CD4-positive, alpha-beta T cell treated with Interleukin-17A for 1 hour (primary cell): ENCODE measurements at places on chromosomes 5 and 9.

GRCh38 chr5:117776977-117777376 lies 1202.4 kb upstream of the SEMA6A start:
- DNase-seq = no peak

- no peak for DNase-seq
Measured at GRCh38 chr5:148972974-148973374, 89.9 kb downstream of the SH3TC2 start.

DNA sequence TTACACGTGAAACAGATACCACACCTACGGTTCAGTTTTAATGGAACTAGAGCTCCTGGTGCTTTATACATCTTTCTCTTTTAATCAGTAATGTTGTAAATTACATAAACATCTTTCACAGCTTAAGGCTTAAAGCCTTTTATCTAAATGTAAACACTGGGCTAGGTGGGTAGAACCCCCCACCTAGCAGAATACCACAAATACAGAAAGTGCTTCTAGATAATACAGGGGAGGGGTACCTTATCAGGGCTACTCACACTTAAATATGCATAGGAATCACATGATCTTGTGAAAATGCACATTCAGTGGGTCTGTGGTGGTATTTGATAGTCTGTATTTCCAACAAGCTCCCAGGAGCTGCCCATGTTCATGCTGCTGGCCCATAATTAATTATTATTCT lies 256.4 kb upstream of the TARS1 start:
- DNase-seq = no peak

DNA sequence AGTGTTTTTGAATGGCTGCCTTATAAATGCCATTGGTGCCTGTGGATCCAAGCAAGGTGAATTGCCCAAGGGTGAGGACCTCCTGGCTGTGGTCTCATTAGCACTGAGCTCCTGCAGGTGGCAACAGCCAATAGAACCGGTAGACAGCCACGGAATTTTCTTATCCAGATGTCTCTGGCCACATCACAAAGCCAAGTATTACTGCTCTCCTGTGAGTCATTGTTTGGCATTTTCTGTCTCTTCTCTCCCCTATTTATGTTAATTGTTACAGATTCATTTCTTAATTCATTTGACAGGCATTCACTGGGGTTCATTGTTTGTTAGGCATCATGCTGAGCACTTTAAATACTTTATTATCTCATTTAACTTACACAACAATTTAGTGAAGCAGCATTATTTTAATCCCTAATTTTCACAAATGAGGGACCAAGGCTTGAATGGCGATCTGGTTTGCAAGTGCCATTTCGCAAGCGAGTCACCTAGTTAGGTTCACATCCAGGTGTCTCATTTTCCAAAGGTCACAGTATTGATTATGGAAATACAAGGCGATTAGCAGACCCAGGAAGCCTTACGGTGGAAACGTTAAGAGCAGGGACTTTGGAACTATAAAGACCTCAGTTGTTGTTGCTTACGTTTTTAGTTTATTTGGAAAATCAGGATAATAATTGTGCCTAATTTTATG lies 58.2 kb upstream of the DPYSL3 start:
- DNase-seq = no peak

DNA sequence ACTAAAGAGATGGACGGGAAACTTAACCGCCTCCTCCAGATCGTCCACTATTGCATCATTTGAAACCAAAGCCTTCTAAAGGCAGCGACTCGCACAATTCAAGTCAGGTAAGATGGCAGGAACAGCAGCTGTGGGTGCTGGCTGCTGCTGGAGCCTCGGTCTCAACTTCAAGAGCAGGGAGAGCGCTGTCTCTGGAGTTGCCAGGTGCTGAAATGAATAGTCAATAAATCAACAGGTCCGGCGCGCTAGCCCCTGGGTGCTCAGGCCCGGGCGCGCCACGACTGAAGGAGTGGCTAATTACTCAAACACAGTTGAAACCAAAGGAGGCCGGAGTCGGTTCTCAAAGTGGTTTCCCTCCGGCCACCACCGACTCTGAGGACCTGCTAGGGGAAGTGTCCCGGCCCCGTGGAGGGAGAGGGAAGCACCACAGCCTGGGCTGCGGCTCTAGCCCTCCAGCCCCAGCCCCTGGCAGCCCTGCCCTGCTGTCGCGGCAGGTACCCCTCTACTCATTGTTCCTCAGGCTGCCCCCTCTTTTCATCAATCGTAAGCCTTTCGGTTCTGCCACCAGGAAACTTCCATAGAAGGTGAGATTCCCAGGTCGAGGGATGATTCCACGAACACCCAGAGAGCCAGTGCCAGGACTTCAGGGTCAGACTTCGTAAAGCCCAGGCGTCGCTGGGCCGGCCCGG lies 804 bp downstream of the TTC39B start:
- peak; percentile 60 for DNase-seq

GRCh38 chr9:123116036-123116435 lies 82.6 kb downstream of the GPR21 start:
- no peak for DNase-seq

DNA sequence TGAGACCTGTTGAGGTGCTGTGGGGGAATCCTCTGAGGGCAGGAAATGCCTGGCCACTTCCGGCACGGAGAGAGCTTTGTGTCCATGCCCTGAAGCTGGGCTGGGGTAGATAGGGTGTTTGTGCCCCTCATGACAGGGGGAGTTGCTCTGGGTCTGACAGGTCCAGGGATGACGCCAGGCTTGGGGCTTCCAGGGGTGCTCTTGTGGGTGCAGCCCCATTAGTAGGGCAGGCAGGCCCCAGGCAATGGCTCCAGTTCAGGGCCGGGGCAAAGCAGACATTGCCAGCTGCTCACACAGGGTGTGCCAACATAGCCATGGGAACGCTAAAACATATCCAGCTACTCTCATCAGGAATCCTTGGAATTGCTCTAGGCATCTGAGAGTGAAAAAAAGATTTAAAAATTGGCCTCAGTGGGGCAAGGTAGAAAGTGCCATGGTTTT lies 21.1 kb downstream of the PITX1 start:
- no peak for DNase-seq

GRCh38 chr9:27373851-27374250 lies 76.9 kb upstream of the EQTN start:
- DNase-seq = no peak

DNA sequence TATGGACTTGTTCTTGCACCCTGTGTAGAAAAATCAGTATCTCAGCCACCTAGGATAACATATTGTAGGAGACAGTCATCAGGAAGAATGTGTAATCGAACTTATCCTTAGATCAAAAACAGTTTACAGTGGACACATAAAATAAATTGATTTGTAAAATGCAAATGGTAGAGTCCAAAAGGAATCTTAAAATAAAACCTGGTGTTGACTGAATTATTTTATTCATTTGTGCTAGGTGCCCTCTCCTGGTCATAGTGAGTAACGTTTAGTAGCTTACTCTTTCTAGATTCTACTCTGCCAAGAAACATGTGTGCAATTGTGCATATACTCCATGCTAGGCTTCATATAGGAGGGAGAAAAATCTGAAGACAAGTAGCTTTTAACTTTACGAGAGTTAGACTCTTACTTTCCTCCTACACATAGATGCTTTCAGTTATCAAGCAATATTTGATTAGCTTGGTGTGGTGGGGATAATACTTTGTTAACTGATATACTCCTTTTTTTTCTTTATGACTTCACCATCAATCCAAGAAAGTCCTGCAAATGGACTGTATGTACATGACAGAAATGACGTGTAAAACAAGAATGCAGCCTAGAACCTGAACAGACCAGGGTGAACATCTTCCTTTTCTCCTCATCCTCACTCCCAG lies 23.7 kb upstream of the LOX start:
- DNase-seq = peak; percentile 3

DNA sequence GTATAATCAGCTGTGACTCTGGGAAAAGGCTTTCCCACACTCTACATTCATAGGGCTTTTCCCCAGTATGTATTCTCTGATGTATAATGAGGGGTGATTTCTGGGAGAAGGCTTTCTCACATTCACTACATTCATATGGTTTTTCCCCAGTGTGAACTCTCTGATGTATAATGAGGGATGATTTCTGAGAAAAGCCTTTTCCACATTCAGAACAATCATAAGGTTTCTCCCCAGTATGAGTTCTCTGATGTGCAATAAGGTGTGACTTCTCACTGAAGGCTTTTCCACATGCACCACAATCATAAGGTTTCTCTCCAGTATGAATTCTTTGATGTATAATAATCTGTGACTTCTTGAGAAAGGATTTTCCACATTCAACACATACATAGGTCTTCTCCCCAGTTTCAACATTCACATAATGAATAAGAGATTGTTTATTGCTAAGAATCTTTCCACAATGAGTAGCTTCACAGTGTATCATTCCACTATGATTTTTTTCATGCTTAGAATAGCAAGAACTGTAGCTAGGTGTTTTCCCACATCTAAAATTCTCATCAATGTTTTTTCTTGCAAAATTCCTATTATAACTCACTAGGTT lies 26.7 kb upstream of the ZNF300 start:
- DNase-seq = no peak

DNA sequence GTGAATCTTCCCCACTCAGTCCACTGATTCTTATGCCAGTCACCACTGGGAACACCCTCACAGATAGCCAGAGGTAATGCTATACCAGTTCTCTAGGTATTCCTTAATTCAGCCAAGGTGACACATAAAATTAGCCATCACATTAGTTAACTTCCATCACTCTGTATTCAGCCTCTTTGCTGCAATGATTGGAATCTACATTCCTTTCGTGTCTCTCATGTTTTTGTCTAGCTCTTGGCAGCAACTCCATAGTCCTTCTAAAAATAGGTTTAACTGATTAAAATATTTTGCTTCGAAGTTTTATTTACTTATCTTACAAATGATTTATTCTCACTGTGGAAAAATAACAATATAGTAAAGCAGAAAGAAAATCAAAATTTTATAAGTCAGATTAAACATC lies 19.6 kb upstream of the RNF20 start:
- no peak for DNase-seq

GRCh38 chr9:94908583-94909249 lies 182.2 kb downstream of the AOPEP start:
- DNase-seq = no peak

DNA sequence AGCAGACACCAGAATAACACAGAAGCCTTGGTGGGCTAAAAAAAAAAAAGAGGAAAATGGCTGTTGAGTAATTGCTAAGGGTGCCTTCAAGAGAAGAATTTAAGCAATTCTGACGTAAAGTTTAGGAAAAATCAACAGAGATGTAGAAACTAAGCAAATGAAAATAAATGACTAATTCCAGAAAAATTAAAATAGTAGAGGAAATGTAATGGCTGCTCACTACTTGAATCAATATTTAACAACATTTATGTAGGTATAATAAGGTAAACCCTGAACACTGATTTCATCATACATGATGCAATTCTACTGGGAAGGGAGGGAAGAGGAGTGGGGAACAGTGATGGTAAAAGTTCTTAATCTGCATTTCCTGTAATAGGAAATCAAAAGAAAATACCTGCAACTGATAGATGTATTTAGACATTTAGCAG lies 41.4 kb downstream of the PUM3 start:
- DNase-seq = no peak

DNA sequence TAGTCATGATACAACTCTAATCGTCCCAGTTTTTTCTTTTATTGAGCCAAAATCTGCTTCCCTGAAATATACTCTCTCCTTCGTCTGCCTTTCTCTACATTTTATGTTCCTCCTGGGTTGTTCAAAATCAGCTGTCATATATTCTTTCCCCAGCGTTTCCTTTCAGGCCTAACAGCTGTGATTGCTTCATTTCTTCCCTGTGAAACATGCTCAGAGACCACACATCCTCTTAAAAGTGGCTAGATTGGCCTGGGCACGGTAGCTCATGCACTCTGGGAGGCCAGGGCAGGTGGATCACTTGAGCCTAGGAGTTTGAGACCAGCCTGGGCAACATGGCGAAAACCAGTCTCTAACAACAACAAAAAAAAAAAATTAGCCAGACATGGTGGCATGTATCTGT lies 25.1 kb downstream of the NFX1 start:
- DNase-seq = no peak

DNA sequence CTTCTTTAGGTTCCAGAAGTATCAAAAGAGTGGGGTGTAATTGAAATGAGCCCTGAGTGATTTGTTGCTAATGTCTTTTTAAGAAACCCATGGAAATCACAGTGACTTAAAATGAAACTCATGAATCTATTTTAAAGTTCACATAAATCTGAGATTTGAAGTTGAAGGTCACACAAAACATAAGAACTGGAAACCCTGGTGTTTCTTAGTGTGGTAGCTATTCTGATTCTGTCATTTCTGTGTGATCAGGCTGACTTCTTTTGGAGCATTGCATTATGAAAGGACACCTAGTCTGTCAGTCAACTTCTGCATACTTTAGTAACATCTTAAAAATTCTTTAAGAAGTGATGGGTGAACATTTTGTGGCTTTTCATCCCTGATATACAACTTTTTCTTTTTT lies 448.8 kb downstream of the TLE4 start:
- DNase-seq = no peak

DNA sequence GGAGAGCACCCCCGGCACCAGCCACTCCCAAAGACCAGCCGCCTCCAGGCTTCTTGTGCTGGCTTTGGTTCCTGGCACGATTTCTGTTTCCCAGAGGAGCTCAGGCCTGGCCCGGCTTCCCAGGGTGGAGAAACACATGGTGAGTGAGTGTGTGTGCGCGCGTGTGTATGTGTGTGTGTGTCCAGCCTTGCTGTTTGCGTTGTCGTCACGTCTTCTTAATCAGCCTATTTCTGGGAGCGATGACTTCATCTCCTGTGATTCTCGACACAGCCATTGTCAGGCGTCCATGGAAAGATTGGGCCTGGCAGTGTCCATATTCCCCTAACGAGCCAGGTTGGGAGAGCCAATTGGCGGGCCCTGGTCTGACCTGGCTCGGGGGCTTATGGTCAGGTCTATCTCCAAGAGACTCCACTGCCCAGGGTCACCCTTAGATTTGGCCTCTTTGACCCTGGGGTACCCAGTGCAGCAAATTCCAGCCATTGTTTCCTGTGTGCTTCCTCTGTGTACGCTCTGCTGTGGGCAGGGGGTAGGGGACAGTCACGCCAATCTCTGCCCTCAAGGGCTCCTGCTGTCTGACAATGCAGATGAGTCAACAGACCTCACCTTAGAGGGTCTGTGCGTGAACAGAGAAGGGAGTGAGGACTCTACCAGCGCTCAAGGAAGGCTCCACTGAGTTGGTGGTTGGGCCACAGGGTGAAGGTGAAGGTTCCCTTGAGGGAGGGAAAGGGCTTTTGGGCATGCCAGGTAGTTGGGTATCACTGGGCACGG lies 73.8 kb downstream of the DAB2IP start:
- DNase-seq = no peak

- peak; percentile 91 for DNase-seq
Measured at GRCh38 chr9:36400332-36401163, 479 bp upstream of the RNF38 start.

DNA sequence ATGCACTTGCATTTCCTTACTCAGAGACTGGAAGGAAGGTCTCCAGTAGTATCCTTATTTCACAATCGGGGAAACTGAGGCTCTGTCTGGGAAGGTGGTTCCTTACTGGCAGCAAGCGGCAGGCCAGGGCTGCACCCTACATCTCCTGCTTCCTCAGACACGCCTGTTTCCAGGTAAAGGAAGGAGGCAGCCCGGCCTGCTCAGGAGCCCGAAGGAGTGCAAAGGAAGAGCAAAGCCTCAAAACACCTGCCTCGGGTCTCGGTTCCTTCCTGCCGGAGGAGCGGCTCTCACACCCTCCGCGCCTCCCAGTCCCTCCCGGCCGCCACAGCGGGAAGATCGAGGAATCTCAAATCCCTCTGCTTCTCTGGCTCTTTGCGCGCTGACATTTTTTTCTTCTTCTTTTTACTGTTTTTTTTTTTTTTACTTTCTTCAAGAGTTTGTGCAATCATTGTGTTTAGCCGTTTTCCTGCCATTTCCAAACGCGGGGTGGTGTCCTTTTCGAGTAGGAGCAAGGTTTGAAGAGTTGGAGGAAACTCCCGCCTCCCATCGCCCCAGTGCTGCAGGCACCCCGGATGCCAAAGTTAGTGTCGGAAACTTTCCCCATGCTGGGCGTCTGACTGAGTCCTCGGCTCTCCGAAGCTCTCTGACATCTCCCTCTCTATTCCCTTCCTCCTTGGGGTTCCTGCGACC lies 1.0 kb downstream of the GGTA1 start:
- DNase-seq = no peak
